Endothelial cell of umbilical vein (primary cell): ENCODE measurements at places on chromosomes 4 and X. TPM values are rescaled to one million over a fixed set of nuclear protein-coding genes. Genes with fewer than 3 reads are reported as not detected.

GRCh38 chrX:79368441-79368840 is 1.3 kb upstream of the ITM2A start:
- no peak for DNase-seq

GRCh38 chr4:155143512-155143911 is 64.9 kb upstream of the NPY2R start:
- no peak for DNase-seq

- no peak for DNase-seq
These were observed 177.9 kb upstream of the NEIL3 start for GRCh38 chr4:177131736-177132135.

- no peak for DNase-seq
These were observed 311.8 kb downstream of the PPP3CA start for GRCh38 chr4:101035487-101035886.

GRCh38 chrX:43644124-43644701 is 11.9 kb upstream of the MAOA start:
- no peak for DNase-seq

Gene DUSP21
- not detected in 2 replicates for total RNA-seq

DNA sequence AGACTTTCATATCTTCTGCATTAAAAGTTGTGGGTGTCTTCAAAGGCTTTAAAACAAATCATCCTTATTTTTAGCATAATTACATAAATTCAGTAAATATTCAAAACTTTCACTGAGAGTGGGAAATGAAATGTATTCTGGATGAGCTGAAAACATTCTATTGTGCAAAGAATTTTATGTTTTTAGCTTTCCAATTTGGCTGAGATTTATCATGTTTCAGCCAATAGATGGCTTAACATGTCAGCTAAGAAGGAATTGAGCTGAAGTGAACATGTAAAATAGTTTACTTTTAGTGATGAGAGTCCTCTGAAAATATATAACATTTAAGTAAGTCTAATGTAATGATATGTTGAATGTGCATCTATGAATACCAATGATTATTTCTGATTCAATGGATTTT is 213.5 kb upstream of the GIMD1 start:
- DNase-seq, result no peak

Gene GAGE2A
- not detected in 2 replicates for total RNA-seq

- peak; percentile 67 for DNase-seq
These were observed 34.1 kb downstream of the FHDC1 start for GRCh38 chr4:152970102-152970820.

- DNase-seq, result no peak
These were observed 1.2 kb downstream of the UGDH start for GRCh38 chr4:39525822-39526690.

- DNase-seq, result no peak
These were observed 1.3 kb downstream of the RIPPLY1 start for GRCh38 chrX:106901781-106902219.

DNA sequence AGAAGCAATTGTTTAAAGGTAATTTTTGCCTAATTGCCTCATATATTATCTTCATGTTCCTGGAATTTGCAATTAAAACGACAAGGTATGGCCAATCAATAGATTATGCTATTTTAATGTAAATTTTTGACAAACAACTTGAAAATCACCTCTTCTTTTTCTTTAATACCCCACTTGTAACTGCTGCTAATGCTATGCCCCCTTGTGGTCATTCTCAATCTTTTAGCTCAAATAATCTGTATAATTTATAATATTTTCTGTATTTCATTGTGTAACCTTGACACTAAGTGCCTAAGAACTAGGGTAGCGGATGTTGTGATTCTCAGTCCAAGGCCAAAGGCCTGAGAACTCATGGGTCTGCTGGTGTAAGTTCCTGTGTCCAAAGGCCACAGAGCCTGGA is 831.7 kb upstream of the POU3F4 start:
- no peak for DNase-seq

Gene YTHDC1
- total RNA-seq, result 60.4 and 68.7 TPM in 2 replicates

GRCh38 chr4:106717091-106717490 is 319.0 kb downstream of the DKK2 start:
- DNase-seq, result no peak

DNA sequence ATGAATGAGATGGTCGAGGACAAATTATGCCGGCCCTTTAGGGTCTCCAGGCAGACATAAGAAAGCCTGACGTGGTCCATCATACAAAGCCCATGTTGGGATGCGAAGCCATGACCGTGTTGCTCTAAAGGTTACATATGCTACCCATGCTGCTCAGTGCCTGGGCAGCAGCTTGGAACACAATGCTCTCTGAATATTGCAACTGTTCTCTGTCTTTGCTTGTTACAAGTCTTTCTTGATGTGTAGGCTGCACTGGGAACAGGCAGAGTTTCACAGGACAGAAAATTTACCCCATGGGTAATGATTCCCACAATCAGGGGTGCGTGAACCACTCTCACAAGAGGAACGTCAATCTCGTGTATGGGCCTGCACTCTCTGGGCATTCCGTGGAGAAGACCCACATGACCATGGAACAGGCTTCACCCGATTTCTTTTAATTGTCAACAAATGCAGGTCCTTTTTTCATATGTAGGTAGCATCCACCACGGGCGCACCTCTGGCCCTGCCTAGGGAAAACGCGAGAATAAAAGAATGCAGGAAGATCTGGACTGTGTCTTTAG is 66.3 kb downstream of the NBDY start:
- DNase-seq, result no peak

DNA sequence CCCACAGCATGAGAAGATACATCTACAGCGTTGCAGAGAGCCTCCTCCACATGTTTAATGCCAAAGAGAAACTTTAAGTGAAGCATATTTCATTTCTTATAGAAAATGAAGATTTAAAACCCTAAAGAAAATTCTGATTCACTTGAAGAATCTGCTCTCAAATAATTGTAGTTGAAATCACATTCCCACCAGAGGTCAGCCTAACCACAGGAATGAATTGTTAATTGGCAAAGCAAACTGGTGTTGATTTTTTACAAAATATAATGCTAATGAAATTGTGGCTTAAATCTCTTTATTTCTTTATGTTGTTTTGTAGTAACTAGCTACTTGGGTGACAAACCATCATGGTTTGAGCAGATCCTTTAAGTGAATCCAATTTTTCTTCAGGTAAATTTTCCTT is 31.1 kb upstream of the WDR17 start:
- DNase-seq, result peak; percentile 14

GRCh38 chr4:42280327-42281095 is 116.8 kb upstream of the SHISA3 start:
- peak; percentile 36 for DNase-seq

DNA sequence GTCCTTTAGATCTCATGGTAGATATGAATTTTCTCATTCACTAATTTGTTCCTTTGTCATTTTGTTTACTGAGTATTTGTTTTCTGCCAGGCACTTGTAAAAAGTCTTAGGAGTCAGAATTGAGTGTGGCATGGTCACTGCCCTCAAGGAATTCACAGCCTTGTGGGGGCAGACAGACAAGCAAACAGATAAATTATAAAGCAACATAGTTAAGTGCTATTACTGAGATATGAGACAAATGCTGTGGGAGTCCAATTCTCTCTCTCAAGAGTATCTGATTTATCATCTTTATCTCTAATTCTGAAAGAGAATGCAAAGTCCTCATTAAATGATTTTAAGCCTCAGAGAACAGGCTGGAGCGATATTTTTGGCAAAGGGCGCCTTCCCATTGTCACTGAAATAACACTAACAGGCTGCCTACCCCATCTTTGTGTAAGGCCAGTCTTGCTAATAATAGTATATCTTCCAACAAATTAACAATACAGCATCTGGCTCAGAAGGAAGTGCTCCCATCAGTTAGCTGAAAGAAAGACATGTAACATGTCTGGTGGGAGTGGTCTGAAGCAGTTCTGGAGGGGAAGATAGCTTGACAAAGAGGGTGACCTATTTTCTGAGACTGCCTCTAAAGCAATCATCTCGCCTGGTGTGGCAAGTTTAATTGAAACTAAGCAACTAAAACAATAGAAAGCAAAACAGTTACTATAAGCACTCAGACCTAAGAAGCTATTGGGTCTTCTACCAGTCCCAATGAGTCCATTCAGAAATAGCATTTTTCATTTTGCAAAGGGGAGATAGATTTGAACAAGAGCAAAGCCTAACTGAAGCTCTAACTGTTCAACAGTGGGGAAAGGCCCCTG is 61.5 kb upstream of the AMOT start:
- DNase-seq, result no peak

DNA sequence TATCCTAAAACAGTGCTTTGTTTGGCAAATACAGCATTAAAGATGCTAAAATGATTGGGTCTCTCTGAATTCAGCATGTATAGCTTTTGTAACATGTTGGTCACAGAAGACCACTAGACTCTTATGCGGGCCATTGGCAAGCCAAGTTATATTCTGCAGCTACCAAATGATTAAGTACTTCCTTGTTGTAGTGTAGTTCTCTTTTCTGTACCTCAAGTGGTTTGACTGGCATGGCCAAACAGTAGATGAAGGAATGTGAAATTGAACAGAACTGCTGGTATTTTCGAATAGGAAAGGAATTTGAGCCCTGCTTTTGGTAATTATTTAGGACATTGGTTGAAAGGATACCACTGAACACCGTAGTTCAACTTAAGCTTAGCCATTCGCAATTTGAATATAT is 193.9 kb upstream of the GPC4 start:
- no peak for DNase-seq

Gene SOWAHB
- not detected in 2 replicates for total RNA-seq

GRCh38 chrX:145502670-145503069 is 255.4 kb downstream of the SPANXN1 start:
- DNase-seq, result no peak

Gene TNMD
- total RNA-seq, result not detected in 2 replicates

DNA sequence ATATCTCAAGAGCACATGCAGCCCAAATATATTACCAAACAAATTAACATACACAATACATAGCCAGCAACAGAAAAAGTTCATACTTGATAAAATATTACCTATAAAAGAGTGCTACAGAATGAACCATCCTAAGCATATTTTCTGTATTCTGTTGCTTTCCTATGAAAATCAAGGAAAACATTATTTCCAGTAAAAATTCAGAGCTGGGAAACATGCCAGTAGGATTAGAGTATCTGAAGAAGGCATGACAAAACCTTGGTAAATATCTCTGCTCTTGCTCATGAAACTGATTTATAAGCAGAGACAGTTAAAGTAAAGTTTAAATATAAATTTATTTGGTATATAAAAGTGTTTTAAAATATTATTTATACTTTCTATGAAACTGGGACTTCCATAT is 599.7 kb downstream of the ARAP2 start:
- DNase-seq, result no peak

DNA sequence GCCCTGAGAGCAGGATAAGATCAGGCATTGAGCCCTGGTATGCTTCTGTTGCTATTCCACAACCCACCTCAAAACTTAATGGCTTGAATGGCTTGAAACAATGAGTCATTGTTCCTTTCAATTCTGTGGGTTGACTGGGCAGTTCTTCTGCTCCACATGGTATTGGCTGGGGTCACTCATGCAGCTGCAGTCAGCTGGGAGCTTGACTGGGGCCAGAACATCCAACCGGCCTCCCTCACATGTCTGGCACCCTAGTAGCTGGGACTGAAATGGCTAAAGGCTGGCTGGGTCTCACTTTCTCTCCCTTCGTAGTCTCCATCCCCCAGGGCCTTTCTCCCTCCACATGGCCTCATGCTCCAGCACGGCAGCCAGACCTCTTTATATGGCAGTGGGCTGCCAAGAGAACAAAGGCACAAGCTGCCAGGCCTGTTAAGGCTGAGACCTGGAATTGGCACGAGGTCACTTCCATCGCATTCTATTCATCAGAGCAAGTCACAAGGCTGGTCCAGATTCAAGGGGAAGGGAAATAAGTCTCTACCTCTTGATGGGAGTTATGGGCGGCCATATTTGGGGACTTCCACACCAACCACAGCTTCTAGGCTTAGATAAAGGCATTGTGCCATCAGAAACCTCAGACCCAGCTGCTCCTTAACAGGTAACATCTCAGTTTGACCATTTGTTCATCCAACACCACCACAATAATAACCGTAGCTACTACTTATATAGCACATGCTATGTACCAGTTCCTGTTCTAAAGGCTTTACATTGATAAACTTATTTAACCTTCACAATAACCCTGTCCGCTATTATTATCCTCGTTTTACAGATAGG is 159.7 kb upstream of the ATP6AP2 start:
- no peak for DNase-seq

DNA sequence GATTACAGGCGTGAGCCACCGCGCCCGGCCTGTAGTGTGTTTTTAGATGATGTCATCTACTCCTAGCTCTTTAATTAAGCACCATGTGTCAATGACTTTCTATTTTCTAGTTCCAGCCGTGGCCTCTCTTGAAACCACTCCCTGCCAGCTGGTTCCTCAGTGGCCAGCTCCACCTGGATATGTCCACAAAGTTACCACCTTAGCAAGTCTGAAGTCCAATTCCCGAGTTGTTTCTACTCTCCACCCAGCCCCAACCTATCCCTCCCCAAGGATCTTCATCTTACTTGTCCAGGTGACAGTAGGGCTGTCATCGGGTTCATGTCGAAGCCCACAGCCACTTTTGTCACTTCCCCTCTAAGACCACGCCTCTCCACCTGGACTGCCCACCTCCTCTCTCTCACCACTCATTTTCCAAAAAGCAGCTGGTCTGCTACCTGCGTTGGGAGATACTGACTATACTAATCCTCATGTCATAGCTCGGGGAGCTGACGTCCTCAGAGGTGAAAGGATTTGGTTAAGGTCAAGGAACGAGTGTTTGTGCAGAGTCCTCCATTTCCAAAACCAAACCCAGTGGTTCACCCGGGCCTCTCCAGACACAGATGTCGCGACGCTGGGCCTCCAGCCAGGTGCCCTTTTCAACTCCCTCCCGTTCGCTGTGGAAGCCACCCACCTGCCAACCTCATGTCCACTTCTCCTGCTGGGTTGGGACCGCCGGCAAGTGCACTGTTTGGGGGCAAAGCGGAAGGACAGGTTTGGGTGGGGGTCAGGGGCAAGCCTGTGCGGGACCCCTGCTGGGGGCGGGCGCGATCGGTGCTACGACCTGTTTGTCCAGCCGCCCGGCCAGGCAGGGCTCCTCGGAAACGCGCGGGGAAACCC is 704 bp downstream of the FAM3A start:
- DNase-seq, result no peak

Gene DGKK
- not detected in 2 replicates for total RNA-seq

GRCh38 chr4:89256203-89256800 is 51.3 kb downstream of the GPRIN3 start:
- no peak for DNase-seq

DNA sequence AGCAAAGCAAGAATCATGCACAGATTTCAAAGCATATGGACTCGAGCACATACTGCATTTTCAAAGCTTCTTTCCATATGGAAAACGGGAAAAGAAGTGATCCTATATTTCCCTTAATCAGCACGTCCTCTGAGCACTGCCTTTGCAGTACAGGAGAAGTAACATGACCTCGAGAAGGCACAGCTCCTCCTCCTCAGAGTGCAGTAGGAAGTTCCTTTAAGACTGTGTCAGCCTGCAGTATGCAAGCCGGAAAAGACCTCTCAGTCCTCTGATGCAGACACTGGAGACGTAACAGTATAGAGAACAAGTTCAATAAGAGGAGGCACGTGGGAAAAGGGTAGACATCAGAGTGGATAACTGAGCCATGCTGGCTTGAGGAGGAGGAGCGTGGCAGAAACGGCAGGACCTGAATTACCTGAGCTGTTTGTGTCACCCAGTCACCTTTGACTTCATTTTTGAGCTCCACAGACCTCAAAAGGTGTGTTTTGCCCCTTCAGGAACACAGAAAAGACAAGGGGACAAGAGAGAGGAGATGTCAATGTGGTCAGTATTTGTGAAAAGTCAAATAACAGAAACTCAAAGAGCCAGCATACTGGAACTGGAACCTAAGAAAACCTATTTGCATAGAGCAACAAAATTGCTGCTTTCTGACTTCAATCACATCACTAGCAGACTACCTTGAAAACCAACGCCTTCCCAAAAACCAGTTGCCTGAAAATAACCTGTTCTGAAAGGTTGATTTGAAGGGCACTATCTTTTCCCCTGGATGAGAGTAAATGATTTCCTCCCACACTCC is 20.8 kb downstream of the IRF2 start:
- DNase-seq, result peak; percentile 80
